ENCODE measurements at places on chromosomes 3 and 15. TPM values are rescaled to one million over a fixed set of nuclear protein-coding genes. Genes with fewer than 3 reads are reported as not detected.

DNA sequence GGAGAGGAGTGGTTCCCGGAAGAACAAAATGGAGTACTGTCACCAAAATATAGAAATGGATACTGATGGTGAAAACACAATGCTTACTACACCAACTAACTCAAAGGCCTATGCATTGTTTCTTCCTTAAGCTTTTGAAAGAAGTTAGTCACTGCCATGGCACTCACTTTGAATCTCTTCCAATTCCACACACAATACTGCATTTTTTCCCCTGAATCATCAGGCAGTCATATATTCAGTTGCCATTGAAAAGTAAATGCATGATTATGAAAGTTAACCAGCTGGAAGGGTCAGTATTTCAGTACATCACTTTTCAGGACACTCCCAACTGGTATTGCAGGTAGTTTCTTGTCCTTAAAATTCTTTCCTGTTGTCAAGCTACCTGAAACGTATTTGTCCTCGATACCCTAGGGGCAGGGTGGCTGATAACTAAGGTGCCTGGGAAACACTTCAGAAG lies 9.0 kb upstream of the LRRFIP2 start:
- DNase-seq, result no peak

Gene UROC1
- total RNA-seq, result not detected

Gene POLR2H
- total RNA-seq, result 74.4 TPM

Gene DHX30
- 73.2 TPM for total RNA-seq

Gene FAM131A
- 4.4 TPM for total RNA-seq

- no peak for DNase-seq
Measured at GRCh38 chr15:21270474-21270873, 169.8 kb downstream of the POTEB3 start.

GRCh38 chr3:124669470-124669869 lies 60.8 kb upstream of the UMPS start:
- DNase-seq, result no peak

- no peak for DNase-seq
Measured at GRCh38 chr3:67064105-67064504, 66.0 kb downstream of the KBTBD8 start.

All from activated CD4-positive, alpha-beta T cell treated with anti-CD3 and anti-CD28 coated beads, Interleukin-2, amount 10 ng/mL, durations not matched to agents 7 days and 5 days (primary cell).